ENCODE measurements at places on chromosomes 3 and 15. TPM values are rescaled to one million over a fixed set of nuclear protein-coding genes. Genes with fewer than 3 reads are reported as not detected.

The STRIT1 gene
- total RNA-seq = not detected

The OXTR gene
- total RNA-seq = 0.73 TPM

The LDHAL6B gene
- not detected for total RNA-seq

The ETV5 gene
- 2.9 TPM for total RNA-seq

The CLEC3B gene
- total RNA-seq = 73.6 TPM

The ARGFX gene
- total RNA-seq = not detected

The CCRL2 gene
- total RNA-seq = not detected

DNA sequence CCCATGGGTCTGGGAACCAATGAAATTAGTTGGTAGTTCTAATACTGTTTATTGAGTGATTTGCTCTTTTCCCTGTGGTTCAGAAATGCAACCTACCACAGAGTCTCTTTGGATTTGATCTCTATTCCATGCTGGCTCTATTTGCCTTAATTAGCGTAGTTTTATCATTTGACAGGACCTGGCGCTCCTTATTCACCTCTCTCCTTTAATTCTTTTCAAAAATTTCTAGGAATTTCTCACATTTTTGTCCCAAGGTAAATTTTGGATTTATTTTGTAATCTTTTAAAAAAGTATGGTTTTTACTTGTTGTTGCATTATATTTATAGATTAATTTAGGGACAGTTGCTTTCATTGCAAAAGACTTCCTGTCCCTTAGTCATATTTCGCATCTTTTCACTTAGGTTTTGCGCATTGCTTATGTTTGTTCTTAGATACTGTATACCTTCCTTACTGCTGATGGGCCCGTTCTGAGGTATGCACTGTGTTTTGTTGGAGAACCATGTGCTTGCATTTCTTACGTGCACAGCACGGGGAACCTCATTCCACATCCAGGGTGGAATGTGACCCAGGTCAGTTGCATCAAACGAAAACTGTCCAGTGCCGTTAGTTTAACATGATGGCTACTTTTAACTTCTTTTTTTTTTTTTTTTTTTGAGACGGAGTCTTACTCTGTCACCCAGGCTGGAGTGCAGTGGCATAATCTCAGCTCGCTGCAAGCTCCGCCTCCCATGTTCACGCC lies 27.0 kb downstream of the SENP5 start:
- no peak overlapping the region for H3K4me3 ChIP-seq
- H3K36me3 ChIP-seq = peaks cover 4% of the 10 kb centered on the region
- no peaks in the 10 kb centered on the region for H3K4me1 ChIP-seq
- no peak for DNase-seq

DNA sequence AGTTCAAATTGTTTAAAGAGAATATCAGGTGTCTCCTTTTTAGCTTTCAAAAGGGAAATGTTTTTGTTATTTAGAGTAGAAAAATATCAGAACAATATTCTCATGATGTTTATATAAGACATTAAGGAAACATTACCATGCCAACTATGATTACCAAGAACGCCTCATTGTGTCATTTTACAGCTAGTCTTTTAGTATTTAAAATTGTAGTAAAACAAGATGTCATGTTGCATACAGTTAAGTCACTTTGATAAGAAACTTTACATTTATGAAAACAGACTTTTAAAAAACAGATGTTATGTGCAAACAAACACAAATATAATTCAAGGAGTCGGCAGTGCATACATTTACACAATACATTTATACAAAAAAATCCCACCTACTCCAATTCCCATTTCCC lies 4.4 kb downstream of the PLSCR4 start:
- no peak for DNase-seq
- H3K4me3 ChIP-seq = no peak overlapping the region
- H3K4me1 ChIP-seq = peaks cover 28% of the 10 kb centered on the region
- no peaks in the 10 kb centered on the region for H3K36me3 ChIP-seq

GRCh38 chr15:52112203-52112750 lies 298 bp downstream of the BCL2L10 start:
- DNase-seq = peak; percentile 52
- H3K4me3 ChIP-seq = peak overlapping the region; percentile 58
- peaks cover 17% of the 10 kb centered on the region for H3K27me3 ChIP-seq
- H3K4me1 ChIP-seq = peaks cover 21% of the 10 kb centered on the region

- peak overlapping the region; percentile 42 for H3K4me3 ChIP-seq
- no peaks in the 10 kb centered on the region for H3K36me3 ChIP-seq
- no peak overlapping the region for H3K27ac ChIP-seq
- DNase-seq = no peak
- no peaks in the 10 kb centered on the region for H3K27me3 ChIP-seq
Observed at GRCh38 chr3:54243960-54244682, 121.8 kb downstream of the CACNA2D3 start.

DNA sequence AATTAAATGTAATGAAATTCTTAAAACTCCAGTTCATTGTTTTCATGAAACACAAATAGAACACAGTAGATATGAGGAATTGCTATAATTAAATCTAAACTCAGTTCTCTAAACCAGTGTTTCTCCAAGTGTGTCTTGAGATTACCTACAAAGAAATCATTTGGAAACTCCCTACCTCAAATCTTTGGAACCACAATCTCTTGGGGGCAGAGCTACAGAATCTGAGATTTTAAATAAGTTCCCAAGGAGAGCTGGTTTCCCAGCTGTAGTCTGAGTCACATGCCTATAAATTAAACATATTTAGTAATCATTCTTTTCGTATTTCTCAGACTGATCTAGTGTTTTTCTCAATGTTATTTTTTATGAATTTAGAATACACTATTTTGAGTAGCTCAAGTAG lies 17.0 kb upstream of the ACTC1 start:
- H3K36me3 ChIP-seq = no peaks in the 10 kb centered on the region
- DNase-seq = no peak
- no peak overlapping the region for H3K27ac ChIP-seq
- H3K27me3 ChIP-seq = no peaks in the 10 kb centered on the region
- H3K4me3 ChIP-seq = no peak overlapping the region

- peak overlapping the region; percentile 97 for H3K4me3 ChIP-seq
- peak; percentile 75 for DNase-seq
- H3K4me1 ChIP-seq = peaks cover 18% of the 10 kb centered on the region
- H3K27me3 ChIP-seq = no peaks in the 10 kb centered on the region
- no peaks in the 10 kb centered on the region for H3K36me3 ChIP-seq
- H3K27ac ChIP-seq = peak overlapping the region; percentile 99
Observed at GRCh38 chr15:68055224-68055705, 1.1 kb downstream of the PIAS1 start.

- H3K36me3 ChIP-seq = peaks cover 49% of the 10 kb centered on the region
- no peak overlapping the region for H3K4me3 ChIP-seq
- peak overlapping the region; percentile 96 for H3K27ac ChIP-seq
- H3K27me3 ChIP-seq = no peaks in the 10 kb centered on the region
- DNase-seq = no peak
Observed at GRCh38 chr3:45984331-45985312, 11.0 kb downstream of the FYCO1 start.

DNA sequence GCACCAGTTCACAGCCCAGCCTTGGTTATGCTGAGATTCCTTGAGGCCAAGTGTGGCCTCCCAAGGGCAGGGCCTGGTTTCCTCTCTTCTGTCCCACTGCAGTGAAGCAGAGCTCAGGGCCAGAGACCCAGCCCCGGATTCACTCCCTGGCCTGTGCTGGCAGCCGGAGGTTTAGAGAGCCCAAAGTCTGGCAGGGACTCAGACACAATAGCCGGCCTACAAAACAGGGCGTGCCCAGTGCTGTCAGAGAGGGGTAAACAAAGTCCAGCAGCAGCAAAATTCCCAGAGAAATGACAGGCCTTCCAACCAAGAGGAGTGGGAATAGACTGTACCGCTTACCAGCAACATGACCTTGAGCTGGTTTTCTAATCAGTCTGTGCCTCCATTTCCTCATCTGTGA lies 14.0 kb downstream of the VIPR1 start:
- DNase-seq = peak; percentile 40
- H3K4me1 ChIP-seq = peaks cover 20% of the 10 kb centered on the region
- H3K36me3 ChIP-seq = no peaks in the 10 kb centered on the region

DNA sequence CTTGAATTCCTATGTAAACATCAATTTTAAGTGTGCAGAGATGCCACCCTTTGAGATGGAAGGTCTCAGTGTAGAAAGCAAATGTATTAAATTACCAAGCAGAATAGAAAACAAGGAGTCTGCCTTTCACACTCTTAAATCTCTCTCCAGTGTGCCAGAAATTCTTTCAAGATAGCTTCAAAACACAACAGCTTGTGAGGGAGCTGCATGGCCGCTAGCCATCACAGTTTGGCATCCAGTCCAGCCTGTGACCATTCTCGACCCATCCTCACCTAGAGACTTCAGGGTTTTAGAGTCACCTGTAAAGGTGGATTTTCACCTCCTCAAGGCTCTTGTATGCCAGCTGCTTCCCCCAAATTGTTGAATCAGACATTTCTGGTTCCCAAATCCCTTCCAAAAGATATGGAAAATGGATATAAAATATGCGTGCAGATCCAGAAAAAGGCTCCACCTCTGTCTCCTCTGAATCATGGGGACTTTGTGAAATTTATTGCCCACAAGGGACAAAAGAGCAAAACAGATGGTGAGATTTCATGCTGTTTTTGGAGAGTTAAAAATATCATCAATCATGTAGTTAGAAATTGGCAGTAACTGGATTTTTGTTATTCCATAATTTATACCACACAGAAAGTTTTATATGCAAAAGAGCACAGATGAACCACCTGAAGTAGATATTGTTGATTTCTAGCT lies 114.2 kb upstream of the THRB start:
- no peaks in the 10 kb centered on the region for H3K4me1 ChIP-seq
- DNase-seq = no peak
- H3K36me3 ChIP-seq = no peaks in the 10 kb centered on the region
- no peak overlapping the region for H3K4me3 ChIP-seq

GRCh38 chr3:145244327-145244726 lies 916.7 kb downstream of the PLOD2 start:
- no peak overlapping the region for H3K27ac ChIP-seq
- no peaks in the 10 kb centered on the region for H3K27me3 ChIP-seq
- H3K4me1 ChIP-seq = no peaks in the 10 kb centered on the region
- H3K4me3 ChIP-seq = no peak overlapping the region

GRCh38 chr3:318903-319302 lies 122.3 kb downstream of the CHL1 start:
- H3K4me1 ChIP-seq = no peaks in the 10 kb centered on the region
- no peak overlapping the region for H3K27ac ChIP-seq
- H3K36me3 ChIP-seq = no peaks in the 10 kb centered on the region
- no peak for DNase-seq

DNA sequence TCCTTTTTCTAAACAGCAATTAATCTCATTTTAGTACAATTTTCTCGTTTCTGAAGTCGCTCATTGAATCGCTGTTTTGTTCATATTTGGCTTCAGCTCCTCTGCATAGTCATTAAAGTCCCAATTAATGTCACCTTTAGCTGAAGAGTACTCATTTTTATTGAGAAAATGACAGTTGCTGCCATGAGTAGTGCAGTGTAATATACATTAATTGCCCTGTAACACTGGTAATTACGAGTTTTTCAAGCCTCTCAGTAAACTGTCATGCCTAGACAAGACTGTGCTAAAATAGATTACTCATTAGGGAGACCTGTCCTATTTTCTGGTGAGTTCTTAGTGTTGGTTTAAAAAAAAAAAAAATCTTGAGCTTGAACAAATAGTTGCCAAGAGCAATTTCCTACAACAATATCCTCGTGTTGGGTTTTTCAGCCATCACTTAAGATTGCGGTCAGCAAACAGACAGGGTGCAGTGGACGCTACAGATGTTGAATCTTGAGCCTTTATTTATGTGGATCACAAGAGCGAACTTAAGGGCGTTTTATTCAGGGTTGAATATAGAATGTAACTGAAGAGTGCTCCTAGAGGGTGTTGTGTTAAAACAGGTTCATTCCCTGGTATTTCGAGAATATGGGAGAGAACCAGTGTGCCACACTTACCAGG lies 176.0 kb downstream of the CDIN1 start:
- H3K27me3 ChIP-seq = no peaks in the 10 kb centered on the region
- no peak overlapping the region for H3K27ac ChIP-seq
- no peak for DNase-seq
- H3K4me3 ChIP-seq = no peak overlapping the region

DNA sequence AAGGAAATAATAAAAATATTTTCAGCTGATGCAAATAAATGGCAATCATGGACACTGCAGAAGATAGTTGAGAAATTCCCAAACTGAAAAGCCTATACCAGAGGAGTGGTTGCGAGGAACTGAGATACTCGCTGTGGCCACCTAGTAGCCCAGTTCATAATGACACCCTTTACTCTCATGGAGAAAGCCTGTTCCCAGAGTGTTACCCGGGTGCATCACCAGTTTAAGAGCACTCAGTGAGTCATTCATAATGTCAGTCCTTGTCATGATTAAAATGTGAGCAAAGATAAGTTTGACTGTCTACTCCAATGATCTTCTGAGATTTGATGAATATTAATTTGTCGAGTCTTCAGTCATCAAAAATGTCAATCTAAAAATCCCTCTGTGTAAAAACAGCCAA lies 138.4 kb upstream of the LRRC3B start:
- no peak overlapping the region for H3K27ac ChIP-seq
- no peaks in the 10 kb centered on the region for H3K27me3 ChIP-seq
- no peaks in the 10 kb centered on the region for H3K4me1 ChIP-seq
- no peak overlapping the region for H3K4me3 ChIP-seq
- no peak for DNase-seq
- no peaks in the 10 kb centered on the region for H3K36me3 ChIP-seq

- no peak overlapping the region for H3K4me3 ChIP-seq
- H3K27me3 ChIP-seq = no peaks in the 10 kb centered on the region
- no peak overlapping the region for H3K27ac ChIP-seq
- DNase-seq = no peak
- no peaks in the 10 kb centered on the region for H3K36me3 ChIP-seq
Observed at GRCh38 chr3:177523067-177523675, 325.9 kb upstream of the TBL1XR1 start.

- H3K4me3 ChIP-seq = no peak overlapping the region
- H3K4me1 ChIP-seq = no peaks in the 10 kb centered on the region
- H3K27me3 ChIP-seq = no peaks in the 10 kb centered on the region
- no peak for DNase-seq
- no peak overlapping the region for H3K27ac ChIP-seq
Observed at GRCh38 chr15:39682366-39682765, 100.3 kb downstream of the FSIP1 start.

GRCh38 chr3:151992326-151993041 lies 119.0 kb downstream of the SUCNR1 start:
- H3K36me3 ChIP-seq = no peaks in the 10 kb centered on the region
- H3K4me3 ChIP-seq = no peak overlapping the region
- no peak overlapping the region for H3K27ac ChIP-seq
- DNase-seq = no peak

GRCh38 chr3:138862924-138863775 lies 28.4 kb upstream of the PIK3CB start:
- H3K36me3 ChIP-seq = no peaks in the 10 kb centered on the region
- no peaks in the 10 kb centered on the region for H3K27me3 ChIP-seq
- H3K4me1 ChIP-seq = peaks cover 10% of the 10 kb centered on the region
- no peak overlapping the region for H3K4me3 ChIP-seq
- H3K27ac ChIP-seq = peak overlapping the region; percentile 64

GRCh38 chr3:64270142-64270865 lies 45.0 kb upstream of the PRICKLE2 start:
- no peaks in the 10 kb centered on the region for H3K27me3 ChIP-seq
- no peak overlapping the region for H3K4me3 ChIP-seq
- H3K36me3 ChIP-seq = no peaks in the 10 kb centered on the region
- H3K4me1 ChIP-seq = peaks cover 9% of the 10 kb centered on the region
- no peak for DNase-seq
